ENCODE measurements at places on chromosomes 6 and 20.

DNA sequence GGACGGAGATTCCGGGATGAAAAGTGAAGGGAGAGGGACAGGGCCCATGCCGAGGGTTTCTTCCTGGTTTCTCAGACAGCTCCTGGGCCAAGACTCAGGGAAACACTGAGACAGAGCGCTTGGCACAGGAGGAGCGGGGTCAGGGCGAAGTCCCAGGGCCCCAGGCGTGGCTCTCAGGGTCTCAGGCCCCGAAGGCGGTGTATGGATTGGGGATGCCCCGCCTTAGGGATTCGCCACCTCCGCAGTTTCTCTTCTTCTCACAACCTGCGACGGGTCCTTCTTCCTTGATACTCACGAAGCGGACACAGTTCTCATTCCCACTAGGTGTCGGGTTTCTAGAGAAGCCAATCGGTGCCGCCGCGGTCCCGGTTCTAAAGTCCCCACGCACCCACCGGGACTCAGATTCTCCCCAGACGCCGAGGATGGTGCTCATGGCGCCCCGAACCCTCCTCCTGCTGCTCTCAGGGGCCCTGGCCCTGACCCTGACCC, 55.0 kb upstream of the HLA-A start:
- DNase-seq: no peak

DNA sequence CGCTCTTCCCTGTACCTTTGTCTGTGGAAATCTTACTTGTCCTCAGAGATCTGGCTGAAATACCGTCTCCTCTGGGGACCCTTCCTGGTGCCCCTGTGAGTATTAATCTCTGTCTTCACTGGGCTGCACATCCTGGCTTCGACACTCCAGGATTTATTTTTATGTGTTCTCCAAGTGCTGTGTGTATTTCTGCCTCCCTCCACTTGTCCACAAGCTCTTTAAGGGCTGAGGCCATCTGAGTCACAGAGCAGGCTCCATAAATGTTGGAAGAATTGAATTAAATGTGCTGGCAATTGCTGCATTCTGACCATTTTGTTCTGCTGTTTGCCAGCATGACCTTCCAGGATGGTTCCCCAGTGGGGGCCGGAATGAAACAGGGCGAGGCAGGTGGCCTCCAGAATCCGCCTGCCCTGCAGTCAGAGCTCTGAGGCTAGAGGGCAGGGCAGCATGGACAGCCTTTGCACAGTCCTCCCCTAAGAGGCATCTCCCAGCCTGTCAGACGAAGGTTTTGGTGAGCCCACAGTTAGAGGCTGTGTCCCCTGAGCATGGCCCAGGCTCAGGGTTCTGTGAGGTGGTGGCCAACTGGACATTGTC, 105.8 kb downstream of the DLGAP4 start:
- DNase-seq: no peak

- DNase-seq: no peak
Measured at GRCh38 chr6:35808688-35809087, 3.5 kb downstream of the LHFPL5 start.

- DNase-seq: peak; percentile 77
Measured at GRCh38 chr20:53582574-53583351, 10.9 kb downstream of the ZNF217 start.

DNA sequence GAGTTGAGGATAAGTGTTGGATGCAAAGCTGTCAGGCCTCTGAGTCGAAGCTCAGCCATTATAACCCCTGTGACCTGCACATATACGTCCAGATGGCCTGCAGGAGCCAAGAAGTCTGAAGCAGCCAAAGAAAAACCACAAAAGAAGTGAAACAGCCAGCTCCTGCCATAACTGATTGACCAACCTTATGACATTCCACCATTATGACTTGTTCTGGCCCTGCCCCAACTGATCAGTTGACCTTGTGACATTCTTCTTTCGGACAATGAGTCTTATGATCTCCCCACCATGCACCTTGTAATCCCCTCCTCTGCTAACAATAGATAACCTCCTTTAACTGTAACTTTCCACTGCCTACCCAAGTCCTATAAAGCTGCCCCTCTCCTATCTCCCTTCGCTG, 133.7 kb upstream of the AGPAT4 start:
- no peak for DNase-seq

DNA sequence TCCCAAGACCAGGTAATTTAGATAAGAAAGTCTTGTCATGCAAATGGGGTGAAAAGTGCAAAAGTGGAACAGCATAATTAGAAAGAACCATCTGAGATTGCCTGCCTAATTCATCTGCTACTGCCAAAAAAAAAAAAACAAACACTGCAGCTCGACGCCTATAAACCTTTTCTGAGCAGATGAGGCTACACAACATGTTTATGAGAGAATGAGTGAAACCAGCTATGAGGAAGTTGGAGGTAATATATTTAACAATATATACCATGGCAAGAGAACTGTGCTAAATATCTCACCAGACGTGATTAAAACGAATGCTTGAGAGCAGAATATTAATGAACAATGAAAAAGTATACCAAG, 50.0 kb downstream of the LAMA4 start:
- DNase-seq: no peak

DNA sequence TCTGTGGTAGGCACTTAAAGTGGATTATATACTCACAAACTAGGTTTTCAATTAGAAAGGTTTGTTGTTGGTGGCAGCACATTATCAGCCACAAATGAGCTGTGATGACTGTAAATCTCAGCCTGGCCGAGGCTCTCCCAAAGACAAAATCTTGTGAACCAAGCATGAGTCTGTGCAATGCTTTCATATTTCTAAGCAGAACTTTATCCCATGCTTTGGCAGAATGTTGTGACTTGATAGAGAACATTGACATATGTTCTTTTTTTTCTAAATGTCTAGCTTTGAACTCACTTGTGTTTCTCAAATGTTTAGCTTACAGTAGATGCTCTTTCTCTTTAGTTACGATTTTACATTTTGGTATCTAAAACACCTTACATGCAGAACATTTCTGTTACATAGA, 105.9 kb downstream of the KLHL32 start:
- DNase-seq: no peak

- DNase-seq: no peak
Measured at GRCh38 chr20:10666221-10667076, 7.3 kb downstream of the JAG1 start.

DNA sequence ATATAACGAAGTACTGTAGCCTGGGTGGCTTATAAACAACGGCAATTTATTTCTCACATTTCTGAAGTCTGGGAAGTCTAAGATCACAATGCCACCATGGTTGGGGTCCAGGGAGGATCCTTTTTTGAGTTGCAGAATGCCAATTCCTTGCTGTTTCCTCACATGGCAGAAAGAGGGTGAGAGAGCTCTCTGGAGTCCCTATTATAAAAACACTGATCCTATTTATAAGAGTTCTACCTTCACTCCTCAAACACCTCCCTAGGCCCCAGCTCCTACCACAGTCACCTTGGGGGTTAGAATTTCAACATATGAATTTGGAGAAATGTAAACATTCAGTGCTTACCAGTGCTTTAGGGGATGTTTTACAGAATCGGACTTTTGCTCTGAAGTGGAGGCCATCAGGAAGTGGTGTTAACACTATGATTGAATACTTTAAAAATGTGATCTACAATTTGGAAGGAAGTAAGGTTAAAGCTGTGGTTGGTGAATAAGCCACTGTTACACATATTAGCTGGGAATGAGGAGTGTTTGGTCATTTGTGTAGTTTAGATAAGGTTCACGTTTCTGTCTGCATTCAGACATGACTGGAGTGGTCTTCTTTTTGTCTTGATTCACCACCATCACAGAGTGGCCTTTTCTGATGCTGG, 79.9 kb upstream of the SPTLC3 start:
- DNase-seq: no peak

DNA sequence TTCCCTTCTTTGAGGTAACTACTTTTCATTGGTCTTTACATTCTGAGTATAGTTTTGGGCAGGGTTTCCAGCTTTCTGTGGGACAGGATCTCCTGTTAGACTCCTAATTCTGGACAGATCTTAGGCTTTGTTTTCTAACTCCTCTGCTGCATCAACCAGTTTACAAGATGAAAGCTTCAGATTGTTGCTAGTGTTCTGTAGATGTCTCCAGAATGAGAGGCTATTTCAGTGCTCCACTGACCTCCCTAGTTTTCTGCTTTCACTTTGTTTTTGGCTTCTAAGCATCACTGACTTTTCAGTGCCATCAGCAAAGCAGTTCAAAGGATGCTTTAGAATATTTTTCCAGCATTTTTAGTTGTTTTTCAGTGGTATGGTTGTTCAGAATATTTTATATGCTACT, 101.4 kb downstream of the LIN28B start:
- DNase-seq: no peak

GRCh38 chr20:16349523-16350260, 223.6 kb downstream of the KIF16B start:
- DNase-seq: no peak

DNA sequence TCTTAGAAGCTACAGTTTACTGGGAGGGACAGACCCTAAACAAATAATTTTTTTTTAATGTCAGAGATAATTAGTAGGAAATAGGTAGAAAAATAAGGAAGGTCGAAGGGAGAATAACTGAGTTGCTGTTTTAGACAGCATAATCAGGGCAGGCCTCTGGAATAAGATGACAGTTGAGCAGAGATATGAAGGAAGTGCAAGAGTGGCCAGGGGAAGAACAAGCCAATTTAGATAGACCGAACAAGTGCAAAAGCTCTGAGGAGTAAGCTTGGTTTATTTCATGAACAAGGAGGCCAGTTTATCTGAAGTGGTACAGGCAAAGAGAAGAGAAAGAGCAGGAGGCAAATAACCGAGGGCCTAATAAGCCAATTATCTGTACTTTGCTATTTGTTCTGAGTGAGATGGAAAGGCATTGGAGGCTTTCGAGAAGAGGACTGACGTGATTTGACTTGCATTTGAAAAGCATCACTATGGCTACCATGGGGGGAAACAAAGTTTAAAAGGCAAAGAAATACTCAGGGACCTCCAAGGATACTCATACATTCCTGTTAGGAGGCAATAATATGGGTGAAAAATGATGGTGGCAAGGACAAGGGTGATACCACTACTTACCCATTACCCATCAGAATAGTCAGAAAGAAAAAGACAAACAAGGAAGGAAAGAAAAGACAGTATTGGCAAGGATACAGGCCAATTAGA, 19.7 kb downstream of the PROCR start:
- DNase-seq: no peak

- no peak for DNase-seq
Measured at GRCh38 chr20:47782076-47782475, 3.2 kb downstream of the SULF2 start.

DNA sequence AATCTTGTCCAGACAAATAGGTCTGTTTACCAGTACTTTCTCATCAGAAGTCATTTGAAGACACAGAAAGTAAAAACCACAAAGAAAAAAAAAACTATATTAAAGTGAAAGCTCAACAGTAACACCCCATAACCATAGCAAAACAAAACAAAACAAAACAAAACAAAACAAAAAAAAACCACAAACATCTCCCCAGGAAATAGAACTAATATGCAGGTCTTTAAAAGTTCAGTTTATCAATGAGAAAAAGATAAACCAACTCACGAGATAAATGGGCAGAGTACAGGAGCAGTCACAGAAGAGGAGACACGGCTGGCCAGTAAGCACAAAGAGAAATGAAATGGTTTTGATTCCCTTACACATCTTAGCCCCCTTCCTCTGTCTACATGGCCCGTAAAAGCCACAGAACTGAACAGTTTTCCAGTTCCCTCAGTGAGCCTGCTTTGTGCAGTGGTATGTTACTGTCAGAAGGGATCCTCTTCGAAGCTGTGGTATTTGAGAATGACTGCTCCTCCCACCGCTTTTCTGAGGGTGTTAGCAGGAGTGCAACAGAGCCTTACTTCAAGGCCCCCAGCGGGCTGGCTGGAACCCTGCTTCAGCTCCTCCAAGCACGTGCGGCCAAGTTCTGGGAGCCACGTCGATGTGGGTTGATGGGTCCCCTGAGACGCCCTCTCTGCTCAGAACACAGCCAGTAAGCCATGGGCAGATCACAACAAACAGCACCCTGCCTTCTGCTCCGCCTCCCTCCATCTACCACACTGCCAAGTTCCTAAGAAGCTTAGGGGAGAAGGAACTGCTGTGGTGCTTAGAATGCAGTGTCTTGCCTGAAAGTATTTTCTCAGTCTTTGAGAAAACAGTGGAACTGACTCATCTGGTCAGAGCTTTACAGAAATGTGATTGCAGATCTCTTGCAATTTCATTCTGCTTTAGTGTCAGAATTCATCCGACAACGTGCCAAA, 14.0 kb downstream of the UST start:
- peak; percentile 34 for DNase-seq

- no peak for DNase-seq
Measured at GRCh38 chr20:35264755-35265154, 13.2 kb downstream of the MMP24OS start.

DNA sequence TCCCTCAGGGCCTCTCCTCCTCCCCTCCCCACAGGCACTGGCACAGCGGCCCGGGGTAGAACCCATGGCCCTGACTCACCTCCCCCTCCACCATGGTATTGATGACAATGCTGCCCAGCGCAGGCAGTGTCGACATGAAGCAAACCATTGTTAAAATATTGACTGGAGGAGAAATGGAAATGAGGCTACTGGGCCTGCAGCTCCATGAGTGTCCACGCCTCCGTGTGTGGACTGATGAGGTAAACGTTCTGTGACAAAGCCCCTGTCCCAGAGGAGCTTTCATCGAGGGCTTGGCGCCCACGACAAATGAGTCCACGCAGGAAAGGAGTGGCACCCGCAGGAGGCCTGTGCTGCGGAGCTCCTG, 402.7 kb downstream of the TAF4 start:
- DNase-seq: no peak

GRCh38 chr20:50537546-50538201, 27.5 kb downstream of the PTPN1 start:
- DNase-seq: no peak

DNA sequence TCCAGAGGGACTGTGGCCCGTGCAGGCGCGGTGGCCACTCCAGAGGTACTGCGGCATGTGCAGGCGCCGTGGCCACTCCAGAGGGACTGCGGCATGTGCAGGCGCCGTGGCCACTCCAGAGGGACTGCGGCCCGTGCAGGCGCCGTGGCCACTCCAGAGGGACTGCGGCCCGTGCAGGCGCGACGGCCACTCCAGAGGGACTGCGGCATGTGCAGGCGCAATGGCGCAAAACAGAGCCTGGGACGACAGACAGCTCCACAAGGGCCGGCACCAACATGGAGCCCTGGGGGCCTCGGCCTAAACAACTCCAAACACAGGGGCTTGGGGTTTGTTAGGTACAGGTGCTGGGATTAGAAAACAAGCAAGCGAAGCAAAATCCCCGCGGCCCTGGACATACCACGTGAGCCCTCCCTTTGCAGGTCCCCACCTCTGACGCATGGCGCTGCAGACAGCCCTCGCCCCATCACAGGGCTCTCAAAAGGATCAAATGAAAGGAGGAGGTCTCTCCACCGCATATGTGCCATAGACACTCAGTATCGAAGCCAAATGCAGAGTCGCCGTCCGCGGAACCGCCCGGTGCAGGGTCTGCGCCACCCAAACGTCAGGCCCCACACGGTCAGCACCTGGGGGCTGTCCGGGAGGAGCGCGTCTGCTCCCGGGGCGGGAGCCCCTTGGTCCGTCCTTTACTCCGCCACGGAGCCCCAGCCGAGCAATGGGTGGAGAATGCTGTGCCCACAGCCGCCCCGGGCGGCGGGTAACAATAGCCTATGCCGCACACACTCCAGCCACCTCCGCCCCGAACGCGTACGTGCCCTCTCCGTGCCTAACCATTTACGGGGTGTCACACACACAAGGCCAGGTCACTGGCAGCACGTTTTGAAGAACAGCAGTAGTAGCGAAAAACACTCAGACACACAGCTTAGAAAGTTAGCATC, 85.7 kb downstream of the TAF4 start:
- DNase-seq: no peak
